Lung (tissue), 17 donors: ENCODE measurements at places on chromosomes 3 and 15. TPM values are rescaled to one million over a fixed set of nuclear protein-coding genes. Genes with fewer than 3 reads are reported as not detected.
A peak's percentile ranks its signal among the peaks of the same experiment; 100 is the strongest.

GRCh38 chr3:177792311-177793030 is 595.2 kb upstream of the TBL1XR1 start:
- no peak for DNase-seq
- no peaks in the 10 kb centered on the region for H3K27me3 ChIP-seq
- H3K4me1 ChIP-seq: no peaks in the 10 kb centered on the region
- no peaks in the 10 kb centered on the region for H3K36me3 ChIP-seq
- H3K4me3 ChIP-seq: no peak overlapping the region

DNA sequence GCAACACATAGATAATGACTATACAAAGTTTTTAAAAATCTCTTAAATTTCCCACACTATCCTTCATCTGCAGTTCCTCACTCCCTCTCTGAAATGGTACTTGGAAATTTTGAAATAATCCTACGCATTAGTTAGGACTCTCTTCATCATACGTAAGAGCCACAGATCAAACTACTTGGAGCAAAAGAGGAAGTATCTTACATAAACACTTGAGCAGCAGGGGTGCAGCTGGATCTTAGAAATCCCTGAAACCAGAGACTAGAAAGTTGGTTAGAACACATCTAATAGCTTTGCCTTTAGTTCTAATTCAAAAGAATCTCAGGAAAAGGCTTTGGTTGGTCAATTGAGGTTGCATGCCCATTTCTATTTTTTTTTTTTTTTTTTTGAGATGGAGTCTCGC is 38.8 kb upstream of the ZNF445 start:
- H3K4me3 ChIP-seq: no peak overlapping the region
- H3K4me1 ChIP-seq: peaks cover 4% of the 10 kb centered on the region
- no peak for DNase-seq
- H3K27me3 ChIP-seq: no peaks in the 10 kb centered on the region

DNA sequence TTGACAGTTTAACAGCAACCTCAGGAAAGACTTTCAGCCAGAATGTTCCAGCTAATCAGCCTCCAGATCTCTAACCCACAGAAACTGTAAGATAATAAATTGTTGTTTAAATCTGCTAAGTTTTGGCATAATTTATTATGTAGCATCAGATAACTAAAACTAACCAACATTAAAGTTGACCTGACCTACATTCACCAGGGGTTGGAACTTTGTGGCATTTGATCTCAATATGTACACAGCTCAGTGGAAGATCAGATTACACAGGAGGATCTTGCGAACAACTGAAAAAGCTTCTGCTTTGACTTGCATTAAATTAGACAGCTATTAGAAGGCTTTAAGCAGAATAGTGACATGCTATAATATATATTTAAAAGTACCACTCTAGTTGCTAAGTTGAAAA is 91.4 kb upstream of the POU1F1 start:
- H3K4me1 ChIP-seq: no peaks in the 10 kb centered on the region
- peaks cover 2% of the 10 kb centered on the region for H3K27me3 ChIP-seq
- H3K36me3 ChIP-seq: no peaks in the 10 kb centered on the region
- H3K27ac ChIP-seq: no peak overlapping the region
- no peak for DNase-seq
- no peak overlapping the region for H3K4me3 ChIP-seq

- DNase-seq: no peak
- H3K4me1 ChIP-seq: peaks cover 6% of the 10 kb centered on the region
- H3K27ac ChIP-seq: no peak overlapping the region
- peaks cover 1% of the 10 kb centered on the region for H3K36me3 ChIP-seq
- H3K27me3 ChIP-seq: no peaks in the 10 kb centered on the region
- no peak overlapping the region for H3K4me3 ChIP-seq
Observed at GRCh38 chr3:61715886-61716527, 154.6 kb downstream of the PTPRG start.

GRCh38 chr15:70266412-70267121 is 168.8 kb upstream of the TLE3 start:
- DNase-seq: peak; percentile 82
- H3K27me3 ChIP-seq: no peaks in the 10 kb centered on the region
- H3K4me1 ChIP-seq: peaks cover 33% of the 10 kb centered on the region
- no peaks in the 10 kb centered on the region for H3K36me3 ChIP-seq
- H3K4me3 ChIP-seq: no peak overlapping the region

DNA sequence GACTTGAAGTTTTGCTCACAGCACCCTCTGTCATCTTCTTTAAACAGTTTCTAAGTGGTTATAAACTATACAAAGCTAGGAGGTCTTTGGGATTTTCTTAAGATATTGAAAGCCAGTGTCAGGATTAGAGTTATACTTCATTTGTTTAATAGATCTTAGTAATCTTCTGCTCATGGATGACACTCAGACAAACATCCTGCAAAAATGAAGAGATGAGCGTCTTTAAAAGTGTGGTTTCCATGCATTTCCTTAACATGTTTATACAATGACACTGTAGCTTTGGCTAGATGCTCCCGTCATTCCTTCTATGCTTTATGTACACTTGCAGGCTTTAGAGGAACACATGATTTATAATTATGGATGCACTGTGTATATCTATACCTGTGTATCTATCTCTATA is 182.2 kb downstream of the NAALADL2 start:
- no peak overlapping the region for H3K27ac ChIP-seq
- DNase-seq: peak; percentile 28
- H3K4me3 ChIP-seq: no peak overlapping the region
- H3K27me3 ChIP-seq: no peaks in the 10 kb centered on the region

- no peaks in the 10 kb centered on the region for H3K36me3 ChIP-seq
- no peak overlapping the region for H3K27ac ChIP-seq
- H3K4me1 ChIP-seq: peaks cover 5% of the 10 kb centered on the region
Observed at GRCh38 chr15:95940431-95940985, 390.0 kb upstream of the NR2F2 start.

- DNase-seq: peak; percentile 29
- H3K4me1 ChIP-seq: peaks cover 7% of the 10 kb centered on the region
- no peaks in the 10 kb centered on the region for H3K36me3 ChIP-seq
- H3K4me3 ChIP-seq: no peak overlapping the region
- H3K27me3 ChIP-seq: no peaks in the 10 kb centered on the region
Observed at GRCh38 chr3:173911446-173911845, 513.9 kb downstream of the NLGN1 start.

DNA sequence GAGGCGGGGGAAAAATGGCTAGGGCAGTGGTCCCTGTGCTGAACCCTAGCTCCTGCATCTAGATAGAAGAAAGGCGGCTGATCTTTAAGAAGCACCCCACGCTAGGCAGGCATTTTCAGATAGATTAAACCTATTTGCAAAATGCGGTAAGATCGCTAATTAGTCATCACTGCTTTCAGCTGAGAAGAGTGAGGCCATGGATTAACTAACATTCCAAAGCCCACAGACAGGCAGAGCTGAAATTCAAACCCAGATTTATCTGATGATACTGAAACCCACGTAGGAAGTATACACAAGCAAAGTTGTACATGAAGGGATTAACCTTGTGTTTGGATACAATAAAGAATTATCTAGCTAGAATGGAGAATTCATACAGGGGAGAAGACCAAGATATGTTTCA is 4.8 kb downstream of the ADPGK start:
- no peak overlapping the region for H3K27ac ChIP-seq
- no peak for DNase-seq
- peaks cover 11% of the 10 kb centered on the region for H3K4me1 ChIP-seq

DNA sequence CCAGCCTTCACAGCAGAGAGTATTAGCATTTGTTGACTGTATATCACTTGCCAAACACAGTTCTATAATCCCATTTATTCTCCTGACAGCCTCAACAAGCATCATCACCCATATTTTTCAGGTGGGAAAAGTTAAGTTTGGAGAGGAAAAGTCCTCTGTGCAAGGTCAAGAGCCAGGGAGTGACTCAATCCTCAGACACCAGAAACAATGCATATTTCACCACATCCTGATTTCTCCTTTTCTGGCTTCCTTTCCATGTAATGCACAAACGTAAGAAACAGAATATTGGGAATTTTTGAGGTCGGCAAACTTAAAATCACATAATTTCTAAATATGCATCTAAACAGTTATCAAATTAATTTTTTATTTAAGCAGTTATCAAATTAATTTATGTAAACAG is 116.0 kb upstream of the GADL1 start:
- H3K36me3 ChIP-seq: no peaks in the 10 kb centered on the region
- no peak overlapping the region for H3K27ac ChIP-seq
- no peak overlapping the region for H3K4me3 ChIP-seq
- no peak for DNase-seq
- no peaks in the 10 kb centered on the region for H3K4me1 ChIP-seq
- H3K27me3 ChIP-seq: no peaks in the 10 kb centered on the region

SLC12A1 gene
- total RNA-seq: 0.03 TPM

MNS1 gene
- total RNA-seq: 6.7 TPM

CERS3 gene
- total RNA-seq: not detected

SNX33 gene
- total RNA-seq: 16.7 TPM

GP9 gene
- 0.40 TPM for total RNA-seq

SLC22A14 gene
- total RNA-seq: not detected

EID1 gene
- total RNA-seq: 139 TPM
